ENCODE measurements at places on chromosomes 6 and 20. TPM values are rescaled to one million over a fixed set of nuclear protein-coding genes. Genes with fewer than 3 reads are reported as not detected.

The PAK5 gene
- polyA plus RNA-seq, result 0.13 TPM

The HLA-DMB gene
- polyA plus RNA-seq, result 11.5 TPM

The CFB gene
- polyA plus RNA-seq, result 1.7 TPM

The TP53TG5 gene
- polyA plus RNA-seq, result 0.89 TPM

The ZKSCAN3 gene
- 7.7 TPM for polyA plus RNA-seq

The FAM217A gene
- polyA plus RNA-seq, result not detected

The BAG2 gene
- 8.8 TPM for polyA plus RNA-seq

The LPIN3 gene
- polyA plus RNA-seq, result 4.7 TPM

The CST5 gene
- not detected for polyA plus RNA-seq

Data from hindlimb muscle (tissue), 1 donor.